ENCODE measurements at places on chromosomes 13 and 19.

DNA sequence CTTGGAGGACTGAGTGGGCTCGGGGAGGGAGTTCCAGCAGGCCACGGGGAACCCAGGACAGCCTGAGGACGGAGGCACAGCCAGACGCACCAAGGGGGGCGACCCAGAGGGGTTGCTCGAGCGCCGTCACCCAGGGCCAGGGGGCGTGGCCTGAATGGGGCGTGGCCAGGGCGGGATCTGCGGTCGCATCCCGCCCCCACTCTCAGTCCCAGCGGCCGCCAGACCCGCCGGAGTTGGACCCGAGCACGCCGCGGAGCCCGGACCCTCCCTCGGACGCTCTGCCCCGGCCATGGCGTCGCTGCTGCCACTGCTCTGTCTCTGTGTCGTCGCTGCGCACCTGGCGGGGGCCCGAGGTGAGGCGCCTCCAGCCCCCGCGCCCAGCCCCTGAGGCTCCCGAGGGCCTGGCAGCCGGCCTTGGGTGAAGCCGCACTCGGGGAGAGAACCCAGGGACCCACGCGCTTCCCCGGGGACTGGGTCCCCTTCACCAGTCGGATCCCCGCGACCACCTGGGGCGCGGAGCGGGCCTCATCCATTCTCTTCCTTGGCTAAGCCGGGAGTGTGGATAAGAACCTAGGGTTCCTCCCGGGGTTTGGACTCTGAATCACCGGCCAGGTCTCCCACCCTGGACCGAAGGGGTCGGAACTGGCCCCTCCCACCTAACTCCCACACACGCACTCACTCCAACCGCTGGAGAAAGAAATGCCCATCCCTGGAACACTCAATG is at the start of gene CILP2:
CILP2 (plus strand) TSS at position 205 of the 724 bp plus-strand sequence; CDS start at position 290, 85 bp downstream.
- DNase-seq = peak; percentile 30

- no peak for DNase-seq
Measured at GRCh38 chr13:110305949-110306339, 1.0 kb downstream of the COL4A1 start.

DNA sequence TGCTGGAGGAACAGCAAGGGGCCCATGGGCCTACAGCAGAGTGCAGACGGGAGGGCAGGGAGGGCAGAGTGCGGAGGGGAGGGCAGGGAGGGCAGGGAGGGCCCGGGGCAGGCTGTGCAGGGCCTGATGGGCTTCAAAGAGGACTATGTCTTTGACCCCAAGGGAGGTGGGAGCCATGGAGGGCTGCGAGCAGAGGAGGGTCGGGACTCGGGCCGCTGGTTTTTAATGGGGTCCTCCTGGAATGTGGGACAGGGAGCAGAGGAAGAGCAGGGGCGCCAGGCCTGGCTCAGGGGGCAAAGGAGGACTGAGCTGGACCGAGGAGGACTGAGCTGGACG is 3.6 kb downstream of the PIP5K1C start:
- no peak for DNase-seq

DNA sequence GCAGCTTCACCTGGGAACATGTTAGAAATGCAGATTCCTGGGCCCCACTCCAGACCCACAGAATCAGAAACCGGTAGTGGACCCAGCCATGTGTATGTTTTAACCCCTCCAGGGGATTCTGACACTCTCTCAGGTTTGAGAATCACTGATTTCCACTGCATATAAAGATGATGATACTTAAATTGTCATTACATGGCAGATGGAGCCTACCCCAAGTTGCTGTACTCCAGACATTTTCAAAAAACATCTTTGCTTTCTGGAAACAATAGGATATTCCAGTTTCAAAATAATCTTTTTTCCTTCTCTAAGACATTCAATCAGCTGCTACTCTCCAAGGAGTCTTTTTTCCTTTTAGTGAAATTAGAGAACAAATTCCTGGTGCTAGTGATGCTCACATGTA is 48.6 kb upstream of the RGCC start:
- no peak for DNase-seq

GRCh38 chr13:28583651-28584091 is 75.3 kb upstream of the POMP start:
- DNase-seq = no peak

DNA sequence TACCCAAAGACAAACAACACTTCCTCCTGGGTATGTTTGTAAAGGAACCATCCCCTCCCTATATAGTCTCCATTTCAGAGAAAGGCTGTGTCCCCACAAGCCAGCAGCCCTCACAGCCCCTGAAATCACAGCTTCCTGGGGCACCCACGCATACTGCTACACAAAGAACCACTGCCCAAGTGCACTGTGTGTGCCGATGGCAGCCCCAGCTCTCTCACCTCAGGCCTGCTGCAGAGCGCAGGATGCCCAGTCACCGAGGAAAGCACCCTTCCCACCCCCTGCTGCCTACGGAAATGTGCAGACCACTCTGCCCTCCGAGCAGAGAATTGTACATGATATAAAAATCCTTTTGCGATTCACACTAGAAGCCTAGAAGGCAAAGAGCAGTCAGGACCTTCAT is 39.4 kb downstream of the SOHLH2 start:
- no peak for DNase-seq

DNA sequence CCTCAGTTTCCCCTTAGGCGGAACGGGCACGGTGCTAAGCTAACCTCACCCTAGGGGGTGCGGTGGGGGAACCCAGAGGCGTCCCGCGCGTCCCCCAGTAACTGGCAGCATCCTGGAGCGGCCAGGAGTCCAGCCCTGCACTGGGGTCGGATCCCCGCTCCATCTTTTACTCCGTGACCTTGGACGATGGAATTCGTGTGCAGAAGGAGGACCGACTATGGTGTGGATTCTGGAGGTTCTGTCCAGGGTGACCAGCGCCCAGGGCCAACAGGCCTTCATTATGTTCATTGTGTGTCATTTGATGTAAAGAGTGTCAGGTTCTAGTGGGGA is 630 bp downstream of the SPPL2B start:
- DNase-seq = no peak

Measured in activated T-helper 1 cell treated with anti-CD3 and anti-CD28 coated beads, Interleukin-2, amount 50 U/mL, for 16 hours (primary cell).